Stimulated activated naive CD8-positive, alpha-beta T cell treated with anti-CD3 and anti-CD28 coated beads, Interleukin-15, amount 100 ng/mL, for 72 hours (primary cell): ENCODE measurements at places on chromosomes 5 and 9.

GRCh38 chr5:159779481-159779880, 136.8 kb upstream of the ADRA1B start:
- DNase-seq = no peak

GRCh38 chr5:138702166-138703077, 50.8 kb upstream of the CTNNA1 start:
- DNase-seq = no peak

DNA sequence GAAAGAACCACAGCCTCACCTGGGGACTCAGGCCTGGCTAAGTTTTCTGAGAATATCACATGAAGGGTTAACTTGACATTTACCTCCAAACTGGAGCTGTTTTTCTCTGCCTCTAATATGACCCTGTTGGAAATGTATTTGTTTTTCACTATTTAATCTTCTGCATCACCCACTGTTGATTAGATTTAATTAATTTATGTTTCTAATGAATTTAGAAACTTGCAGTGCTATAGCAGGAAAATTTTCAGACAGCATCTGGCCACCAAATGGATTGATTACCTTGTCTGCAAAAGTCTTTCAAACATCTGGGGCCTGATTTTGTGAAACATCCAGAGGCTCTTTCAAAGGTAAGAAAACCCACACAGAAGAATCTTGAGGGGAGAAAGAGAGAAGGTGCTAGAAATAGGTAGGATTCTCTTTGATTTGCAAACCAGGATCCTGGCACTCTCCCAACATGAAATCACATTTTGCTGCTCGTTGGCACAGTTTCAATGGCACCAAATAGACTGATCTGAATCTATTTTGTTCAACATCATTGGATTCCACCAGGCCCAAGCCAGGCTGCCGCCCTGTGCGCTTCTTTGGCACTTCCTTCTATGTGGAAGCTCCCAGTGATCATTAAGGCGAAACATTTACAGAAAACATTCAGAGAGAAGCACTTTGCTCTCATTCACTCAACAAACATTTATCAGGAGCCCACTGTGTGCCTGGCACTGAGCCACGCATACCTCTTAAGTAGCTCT, 157.3 kb downstream of the PPP2R2B start:
- DNase-seq = no peak

DNA sequence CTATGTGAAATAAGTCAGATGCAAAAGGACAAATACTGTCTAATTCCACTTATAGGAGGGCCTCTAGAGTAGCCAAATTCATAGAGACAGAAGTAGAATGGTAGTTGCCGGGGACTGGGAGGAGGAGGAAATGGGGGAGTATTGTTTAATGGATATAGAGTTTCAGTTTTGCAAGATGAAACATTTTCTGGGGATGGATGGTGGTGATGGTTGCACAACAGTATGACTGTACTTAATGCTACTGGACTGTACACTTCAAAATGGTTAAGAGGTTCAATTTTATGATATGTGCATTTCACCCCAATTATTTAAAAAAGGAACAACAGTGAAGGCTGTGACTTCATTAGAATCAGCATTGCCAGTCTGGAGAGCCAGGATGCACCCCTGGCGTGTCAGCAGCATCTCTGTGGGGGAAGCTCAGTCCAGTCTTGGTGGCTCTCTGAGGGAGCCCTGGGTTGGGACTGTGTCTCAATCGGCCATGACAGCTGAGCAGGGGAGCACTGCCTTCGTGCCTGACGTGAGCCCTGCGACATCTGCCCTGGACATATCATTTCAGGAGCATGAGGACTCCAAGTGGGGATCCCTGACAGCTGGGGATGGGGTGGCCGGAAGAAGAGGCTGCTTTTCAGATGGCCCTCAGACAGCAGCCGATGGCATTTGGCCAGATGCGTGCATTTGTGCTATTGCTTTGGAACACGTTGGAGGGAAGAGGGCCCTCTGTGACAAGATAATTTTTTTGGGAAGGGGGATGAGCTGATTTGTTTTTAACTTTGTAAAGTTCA, 130.8 kb upstream of the STC2 start:
- no peak for DNase-seq

DNA sequence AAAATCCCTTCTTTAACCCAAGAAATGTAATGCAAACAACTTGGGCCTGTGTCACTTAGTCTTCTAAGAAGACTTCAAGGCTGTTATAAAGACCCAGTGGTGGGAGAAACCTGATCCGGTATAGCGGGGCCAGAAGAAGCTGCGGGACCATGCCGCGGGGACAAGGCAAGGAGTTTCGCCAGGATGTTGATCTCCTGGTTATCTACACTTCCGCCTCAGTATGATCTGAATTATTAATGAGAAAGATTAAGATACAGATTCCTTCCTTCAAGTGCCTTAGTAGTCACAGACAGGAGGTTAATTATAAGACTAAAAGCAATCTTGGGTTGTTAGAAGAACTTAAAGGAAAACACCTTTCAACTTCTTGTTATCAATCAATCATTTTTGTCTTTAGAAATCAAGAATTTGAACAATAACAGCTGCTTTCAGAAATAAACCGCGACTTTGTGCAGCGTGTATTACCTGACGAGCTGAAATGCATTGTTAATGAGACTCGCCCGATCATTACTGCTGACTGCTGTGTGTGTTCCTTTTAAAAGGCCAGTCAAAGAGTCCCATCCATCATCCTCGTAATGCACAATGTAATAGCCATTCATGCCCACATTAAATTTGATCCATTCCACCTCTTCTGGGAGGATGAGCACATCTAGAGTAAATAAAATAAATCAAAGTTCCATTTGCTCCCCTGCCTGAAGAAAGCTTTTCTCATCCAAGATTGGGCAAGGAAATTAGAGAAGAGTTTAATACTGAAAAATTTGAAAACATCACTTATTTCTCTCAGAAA, 22.2 kb downstream of the ERAP1 start:
- no peak for DNase-seq
